ENCODE measurements at places on chromosomes 3 and 15. TPM values are rescaled to one million over a fixed set of nuclear protein-coding genes. Genes with fewer than 3 reads are reported as not detected.

- no peak for DNase-seq
These were observed 103.4 kb downstream of the GSK3B start for GRCh38 chr3:119990888-119991287.

DNA sequence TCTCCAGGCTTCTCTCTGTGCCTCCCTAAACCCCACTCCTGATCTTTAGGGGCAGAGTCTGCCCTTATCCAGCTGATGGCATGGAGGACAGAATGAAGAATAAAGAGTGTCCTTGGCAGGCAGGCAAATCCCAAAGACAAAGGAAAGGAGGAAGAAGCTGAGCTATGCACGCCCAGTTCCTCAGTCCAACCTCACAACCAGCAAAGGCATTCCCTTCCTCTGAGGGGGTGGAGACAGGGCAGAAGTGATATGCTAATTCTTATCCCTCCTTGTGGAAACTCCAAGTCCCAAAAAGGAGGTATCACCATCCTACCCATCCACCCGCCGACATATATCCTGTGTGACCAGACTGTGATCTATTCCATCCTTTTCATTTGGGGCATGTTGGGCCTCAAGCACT is 10.5 kb upstream of the CCDC54 start:
- DNase-seq, result no peak

- DNase-seq, result no peak
These were observed 524 bp downstream of the MRPS11 start for GRCh38 chr15:88467935-88468528.

SCN5A gene
- 6.4 TPM for total RNA-seq

DNA sequence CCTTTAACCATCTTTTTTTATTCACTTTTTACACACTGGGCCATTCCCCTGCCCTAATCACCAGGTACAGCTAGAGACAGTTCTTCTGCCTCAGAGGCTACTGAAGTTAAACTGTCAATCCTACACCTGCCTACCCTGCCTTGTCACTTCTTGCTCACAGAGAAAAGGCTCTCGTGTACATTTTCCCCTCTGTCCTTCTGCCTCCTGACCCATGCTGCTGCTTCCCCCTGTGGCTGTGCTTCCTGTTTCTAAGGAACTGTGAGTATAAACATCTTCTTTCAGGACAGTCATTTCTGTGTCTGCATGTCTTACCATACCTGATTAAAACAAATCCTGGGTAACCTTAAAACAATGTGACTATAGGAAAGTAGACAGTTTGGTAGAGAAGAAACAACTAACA is 236.4 kb upstream of the MRPL3 start:
- DNase-seq, result no peak

GRCh38 chr3:21894459-21895340 is 143.7 kb upstream of the ZNF385D start:
- no peak for DNase-seq

All from kidney epithelial cell (primary cell).